ENCODE measurements at places on chromosomes 5 and 9.
A peak's percentile ranks its signal among the peaks of the same experiment; 100 is the strongest.

GRCh38 chr5:131209506-131210150 lies 38.9 kb downstream of the LYRM7 start:
- peak; percentile 19 for DNase-seq

DNA sequence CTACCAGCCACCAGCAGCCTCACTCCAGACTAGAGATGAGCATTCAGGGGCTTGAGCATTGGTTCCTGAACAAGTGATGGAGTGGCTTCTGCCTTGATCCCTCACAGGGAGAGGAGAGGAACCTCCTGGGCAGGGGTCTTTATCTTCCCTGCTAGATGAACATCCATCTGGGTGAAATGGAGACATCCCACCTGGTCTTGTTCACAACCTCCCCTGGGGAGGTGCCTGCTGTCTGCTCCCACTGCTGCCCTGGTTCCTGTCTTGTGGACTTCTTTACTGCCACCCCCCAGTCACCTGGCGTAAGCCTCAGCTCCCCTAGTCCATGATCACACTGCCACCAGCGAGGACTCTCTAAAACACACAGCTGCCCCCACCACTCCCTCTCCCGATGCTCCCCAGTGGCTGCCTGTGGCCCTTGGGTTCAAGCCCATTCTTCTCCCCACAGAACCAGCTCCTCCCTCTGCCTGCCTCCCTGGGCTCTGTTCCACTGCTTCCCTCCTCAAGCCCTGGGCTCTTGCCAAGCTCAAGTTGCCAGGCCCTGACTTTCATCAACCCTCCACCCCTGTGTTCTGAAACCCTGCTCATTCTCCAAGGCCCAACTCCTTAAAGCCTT lies 51.5 kb downstream of the COL15A1 start:
- DNase-seq = no peak

GRCh38 chr9:110114859-110115201 lies 93.1 kb downstream of the C9orf152 start:
- DNase-seq = no peak

DNA sequence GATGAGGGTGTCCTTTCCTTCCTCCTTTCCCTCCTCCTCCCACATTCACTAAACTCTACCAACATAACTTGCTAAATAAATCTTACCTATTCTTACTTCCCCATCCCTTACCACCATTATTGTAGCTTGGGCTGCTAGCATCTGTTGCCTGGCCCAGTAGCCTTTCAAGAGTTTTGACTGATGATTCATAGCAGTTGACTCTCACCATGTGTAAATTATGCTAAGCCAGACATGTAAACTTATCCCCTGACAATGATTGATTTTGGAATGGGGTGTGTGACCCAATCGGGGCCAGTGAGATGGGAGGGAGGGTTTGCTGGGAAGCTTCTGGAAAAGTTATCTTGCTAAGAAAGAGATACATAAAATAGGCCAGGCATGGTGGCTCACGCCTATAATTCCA lies 161.8 kb upstream of the SPRY4 start:
- DNase-seq = no peak
